NCI-H2081 (cell line): ENCODE measurements at places on chromosomes 5 and 9.

- peak; percentile 53 for DNase-seq
These were observed 40.0 kb upstream of the GRAMD2B start for GRCh38 chr5:126383246-126383645.

- peak; percentile 70 for DNase-seq
These were observed 423 bp upstream of the ABCA2 start for GRCh38 chr9:137028263-137029057.

- no peak for DNase-seq
These were observed 83.0 kb upstream of the IL33 start for GRCh38 chr9:6132650-6133049.

DNA sequence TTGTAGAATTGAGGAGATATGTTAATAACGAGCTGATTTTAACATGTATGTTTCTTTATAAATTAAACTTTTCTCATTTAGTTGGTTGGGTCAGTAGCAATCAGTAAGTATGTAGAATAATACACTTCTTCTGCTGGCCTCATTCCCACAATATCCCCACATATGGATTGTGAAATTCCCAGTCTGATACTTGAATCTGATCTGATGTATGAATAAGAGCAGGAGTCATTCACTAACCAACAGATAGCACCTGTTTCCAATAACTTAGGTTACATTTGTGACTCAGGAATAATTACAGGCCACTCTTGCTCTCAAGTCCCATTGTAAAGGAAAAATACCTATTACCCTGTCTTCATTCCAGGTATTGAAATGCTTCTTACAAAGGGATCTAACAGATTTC lies 23.9 kb downstream of the SLC36A1 start:
- peak; percentile 6 for DNase-seq
